Esophagus squamous epithelium (tissue), 5 donors: ENCODE measurements at places on chromosomes 4 and X.

- no peaks in the 10 kb centered on the region for H3K27me3 ChIP-seq
- H3K36me3 ChIP-seq = no peaks in the 10 kb centered on the region
- H3K27ac ChIP-seq = no peak overlapping the region
- H3K4me1 ChIP-seq = no peaks in the 10 kb centered on the region
- DNase-seq = no peak
Observed at GRCh38 chr4:88130544-88131305, 27.7 kb downstream of the ABCG2 start.

- H3K36me3 ChIP-seq = no peaks in the 10 kb centered on the region
- no peaks in the 10 kb centered on the region for H3K27me3 ChIP-seq
- H3K4me3 ChIP-seq = peak within 1 kb of the TSS; percentile 38
- no peaks in the 10 kb centered on the region for H3K4me1 ChIP-seq
- H3K27ac ChIP-seq = peak within 1 kb of the TSS; percentile 52
Observed at GRCh38 chrX:134990801-134991481, at the start of gene SMIM10. Gene SMIM10 (plus strand): TSS chrX:134990991. CDS start chrX:134991096, 105 bp downstream.

DNA sequence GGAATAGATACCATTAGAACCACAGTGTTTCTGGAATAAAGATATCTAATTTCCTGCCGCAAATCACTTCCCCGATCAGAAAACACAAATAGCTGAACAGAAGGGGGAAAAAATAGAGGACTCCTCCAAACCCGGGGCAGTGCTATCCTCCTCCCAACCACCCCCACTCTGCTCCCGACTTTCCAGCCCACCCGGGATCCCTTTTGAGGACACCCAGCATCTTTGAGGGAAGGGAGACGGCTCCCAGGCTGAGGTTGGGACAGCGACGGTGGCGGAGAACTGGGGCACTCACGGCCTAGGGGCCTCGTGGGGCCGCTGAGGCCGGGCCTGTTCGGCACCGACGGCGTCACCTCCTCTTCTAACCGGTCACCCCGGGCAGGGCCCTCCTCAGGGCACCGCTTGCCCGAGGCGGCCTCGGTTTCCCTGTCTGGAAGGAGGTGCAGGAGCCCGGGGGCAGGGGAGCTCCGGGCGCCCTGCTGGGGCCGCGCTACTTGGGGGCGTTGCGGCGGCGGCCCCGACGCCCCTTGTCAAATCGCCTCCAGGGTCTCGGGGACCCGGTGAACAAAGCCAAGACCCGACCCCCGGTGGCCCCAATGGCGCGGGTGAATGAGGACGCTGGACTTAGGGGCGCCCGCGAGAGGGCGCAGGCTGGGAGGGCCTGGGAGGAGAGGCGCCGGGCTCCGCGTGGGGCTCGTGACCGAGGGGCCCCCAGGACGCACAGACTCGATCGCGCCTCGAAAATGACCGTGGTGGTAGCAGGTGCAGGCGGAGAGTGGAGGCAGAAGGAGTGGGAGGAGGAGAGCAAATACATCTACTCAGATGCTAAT, 6.9 kb upstream of the ARX start:
- no peak for DNase-seq
- no peak overlapping the region for H3K4me3 ChIP-seq
- peaks cover 8% of the 10 kb centered on the region for H3K4me1 ChIP-seq

DNA sequence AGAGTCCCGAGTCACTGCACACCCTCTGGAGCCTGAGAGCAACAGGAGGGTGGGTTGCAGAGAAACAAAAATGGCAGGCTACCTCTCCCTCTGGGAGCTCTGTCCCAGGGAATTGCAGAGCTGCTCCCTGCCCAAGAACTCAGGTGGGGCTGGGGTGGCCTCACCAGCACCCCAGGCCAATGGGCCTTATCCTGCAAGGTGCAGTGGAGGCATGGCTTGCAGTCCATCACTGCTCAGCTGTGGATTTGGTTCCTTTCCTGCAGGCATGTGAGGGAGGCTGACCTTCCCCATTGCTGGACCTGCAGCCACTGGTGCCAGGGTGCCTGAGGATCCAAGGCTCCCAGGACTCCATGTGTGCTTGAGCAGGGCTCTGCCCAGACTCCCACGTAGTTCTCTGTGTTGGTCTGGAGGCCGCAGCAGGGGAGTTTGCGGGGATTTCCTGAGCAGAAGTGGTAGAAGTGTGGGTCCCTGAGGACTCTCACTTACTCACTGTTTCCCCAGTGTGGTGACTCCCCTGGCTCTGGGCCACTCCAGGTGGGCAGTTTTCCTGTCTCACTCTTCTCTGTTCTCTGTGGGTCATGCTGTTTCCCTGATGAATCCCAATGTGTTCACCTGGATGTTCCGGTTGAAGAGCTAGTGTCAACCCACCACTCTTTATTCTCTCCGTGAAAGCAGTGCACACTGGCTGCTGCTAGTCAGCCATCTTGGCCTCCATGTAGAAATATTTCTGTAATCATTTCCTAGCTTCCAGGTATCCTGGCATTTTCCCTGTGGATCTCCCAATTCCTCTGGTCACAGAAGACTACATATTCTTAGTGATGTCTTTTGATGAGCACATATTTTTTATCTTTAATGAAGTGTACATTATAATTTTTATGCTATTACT, 82.3 kb downstream of the ARHGAP24 start:
- H3K27me3 ChIP-seq = no peaks in the 10 kb centered on the region
- H3K36me3 ChIP-seq = no peaks in the 10 kb centered on the region
- H3K4me1 ChIP-seq = no peaks in the 10 kb centered on the region
- DNase-seq = no peak
- no peak overlapping the region for H3K27ac ChIP-seq

- no peaks in the 10 kb centered on the region for H3K27me3 ChIP-seq
- H3K4me3 ChIP-seq = no peak overlapping the region
- H3K27ac ChIP-seq = no peak overlapping the region
- no peak for DNase-seq
- H3K4me1 ChIP-seq = no peaks in the 10 kb centered on the region
Observed at GRCh38 chrX:129115104-129115503, 408.2 kb downstream of the SMARCA1 start.

GRCh38 chr4:58843455-58843854, 1733.3 kb upstream of the IGFBP7 start:
- H3K27ac ChIP-seq = no peak overlapping the region
- H3K4me1 ChIP-seq = no peaks in the 10 kb centered on the region
- H3K36me3 ChIP-seq = no peaks in the 10 kb centered on the region
- DNase-seq = no peak
- no peak overlapping the region for H3K4me3 ChIP-seq

DNA sequence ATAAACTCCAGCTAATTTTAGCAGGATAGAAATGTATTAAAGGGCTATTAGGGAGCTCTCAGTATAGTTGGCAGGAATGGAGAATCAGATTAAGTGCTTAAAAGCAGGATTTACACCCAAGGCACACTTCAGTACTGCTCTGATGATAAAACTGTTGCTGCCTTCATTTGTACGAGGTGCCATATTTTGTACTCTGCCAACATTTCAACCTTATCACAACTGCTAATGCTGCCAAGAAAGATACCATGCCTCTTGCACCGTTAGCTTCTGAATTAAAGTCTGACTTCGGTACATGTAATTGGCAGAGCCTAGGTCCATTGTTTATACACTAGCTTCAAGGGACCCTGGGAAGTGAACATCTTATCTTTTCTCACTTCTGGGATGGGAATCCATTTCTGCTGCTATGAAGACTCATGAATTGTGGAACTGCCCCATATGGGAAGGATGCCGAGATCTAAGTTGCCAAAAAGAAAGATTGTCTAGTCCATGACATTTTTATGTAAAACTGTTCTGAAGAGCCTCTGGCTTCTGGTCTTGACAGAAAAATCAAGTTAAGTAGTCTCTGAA, 624.0 kb upstream of the IGFBP7 start:
- no peaks in the 10 kb centered on the region for H3K27me3 ChIP-seq
- DNase-seq = no peak
- no peaks in the 10 kb centered on the region for H3K4me1 ChIP-seq
- no peak overlapping the region for H3K27ac ChIP-seq

- DNase-seq = no peak
- no peak overlapping the region for H3K4me3 ChIP-seq
- H3K27ac ChIP-seq = no peak overlapping the region
- no peaks in the 10 kb centered on the region for H3K27me3 ChIP-seq
Observed at GRCh38 chrX:124573468-124573867, 227.1 kb downstream of the SH2D1A start.

DNA sequence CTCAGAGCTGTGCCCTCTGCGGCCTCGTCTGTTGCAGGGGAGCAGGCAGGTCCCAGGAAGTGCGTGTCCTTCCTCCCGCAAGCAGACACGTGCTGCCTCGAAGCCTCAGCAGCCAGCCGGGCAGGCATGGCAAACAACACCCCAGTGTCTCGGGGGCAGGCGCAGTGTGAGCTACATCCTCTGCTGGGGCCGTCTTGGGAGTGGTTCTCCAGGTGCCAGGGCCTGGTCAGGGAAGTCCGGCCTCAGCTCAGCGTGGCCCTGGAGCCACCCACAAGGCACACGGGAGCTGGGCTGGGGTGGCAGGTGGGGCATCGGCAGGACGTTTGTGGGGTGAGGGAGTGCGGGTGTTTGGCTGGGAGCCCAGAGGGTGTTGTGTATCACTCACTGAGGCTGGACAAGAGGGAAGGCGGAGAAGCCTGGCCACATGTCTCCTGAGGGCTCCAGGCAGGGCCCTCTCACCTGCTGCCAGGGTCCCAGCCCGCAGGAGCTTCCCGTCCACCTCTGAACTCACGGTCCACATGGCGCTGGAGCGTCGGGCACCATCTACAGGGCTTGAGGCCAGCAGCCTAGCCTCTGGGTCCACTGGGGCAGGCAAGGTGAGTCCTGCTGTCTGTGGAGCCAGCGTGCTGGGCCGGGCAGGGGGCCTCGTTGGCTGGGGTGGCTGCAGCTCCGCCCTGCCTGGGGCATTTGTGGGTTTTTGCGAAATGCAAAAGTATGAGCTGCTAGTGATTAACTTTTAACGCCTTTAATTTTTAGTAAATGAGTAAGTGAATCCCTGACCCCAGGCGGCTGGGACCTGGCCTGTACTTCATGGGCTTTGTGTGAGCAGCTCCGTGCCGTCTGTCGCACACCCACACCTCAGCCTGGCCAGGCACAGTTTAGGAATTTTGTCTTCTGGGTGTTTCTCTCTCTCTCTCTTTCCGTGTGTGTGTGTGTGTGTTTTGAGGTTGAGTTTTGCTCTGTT, 17.3 kb upstream of the UVSSA start:
- peaks cover 13% of the 10 kb centered on the region for H3K36me3 ChIP-seq
- H3K27me3 ChIP-seq = no peaks in the 10 kb centered on the region
- H3K27ac ChIP-seq = no peak overlapping the region
- H3K4me1 ChIP-seq = peaks cover 21% of the 10 kb centered on the region
- no peak for DNase-seq
- H3K4me3 ChIP-seq = no peak overlapping the region

- no peak overlapping the region for H3K4me3 ChIP-seq
- H3K27ac ChIP-seq = no peak overlapping the region
- no peaks in the 10 kb centered on the region for H3K4me1 ChIP-seq
- no peaks in the 10 kb centered on the region for H3K36me3 ChIP-seq
- no peaks in the 10 kb centered on the region for H3K27me3 ChIP-seq
- DNase-seq = no peak
Observed at GRCh38 chr4:94038195-94038594, 169.5 kb upstream of the SMARCAD1 start.

- no peaks in the 10 kb centered on the region for H3K36me3 ChIP-seq
- H3K4me1 ChIP-seq = peaks cover 16% of the 10 kb centered on the region
- peak overlapping the region; percentile 76 for H3K27ac ChIP-seq
- no peak overlapping the region for H3K4me3 ChIP-seq
Observed at GRCh38 chrX:109840585-109840984, 107.5 kb upstream of the ACSL4 start.

DNA sequence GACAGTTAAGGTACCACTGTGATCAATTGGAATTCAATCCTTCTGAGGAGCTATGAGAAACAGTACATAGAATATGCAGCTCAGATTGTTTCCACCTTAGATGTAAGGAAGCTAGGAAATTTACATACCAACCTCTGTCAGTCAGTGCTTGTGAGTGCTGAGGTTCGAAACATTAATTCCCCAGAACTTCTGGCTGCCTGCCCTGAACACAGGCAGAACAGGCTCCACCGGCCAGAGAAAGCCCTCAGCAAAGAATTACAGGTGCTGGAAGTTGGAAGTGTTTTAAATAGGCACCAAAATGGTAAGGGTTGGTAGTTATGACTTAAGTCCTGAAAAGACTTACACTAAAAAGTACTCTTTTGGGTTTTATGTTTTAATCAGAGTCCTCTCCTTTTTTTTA, 651.8 kb downstream of the C4orf33 start:
- H3K27ac ChIP-seq = no peak overlapping the region
- no peak for DNase-seq
- no peaks in the 10 kb centered on the region for H3K36me3 ChIP-seq
- no peaks in the 10 kb centered on the region for H3K27me3 ChIP-seq

- peaks cover 4% of the 10 kb centered on the region for H3K4me1 ChIP-seq
- DNase-seq = no peak
- peaks cover 9% of the 10 kb centered on the region for H3K36me3 ChIP-seq
- H3K27me3 ChIP-seq = no peaks in the 10 kb centered on the region
- no peak overlapping the region for H3K4me3 ChIP-seq
Observed at GRCh38 chr4:139501117-139501516, 47.2 kb downstream of the RAB33B start.

DNA sequence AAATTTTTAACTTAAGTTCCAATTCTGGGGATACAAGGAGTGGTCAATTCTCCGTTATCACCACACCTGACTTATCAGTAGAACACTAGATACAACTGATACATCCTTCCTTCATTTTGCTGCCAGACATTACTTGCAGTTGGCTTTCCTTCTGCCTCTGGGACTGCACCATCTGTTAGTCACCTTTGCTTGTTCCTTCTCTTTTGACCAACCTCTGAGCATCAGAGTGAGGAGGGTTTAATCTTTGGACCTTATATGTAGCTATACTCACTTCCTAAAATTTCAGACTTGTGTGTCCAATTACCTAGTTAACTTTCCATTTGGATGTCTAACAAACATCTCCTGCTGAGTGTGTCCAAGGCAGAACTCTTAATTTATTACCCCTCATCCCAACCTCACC, 330.7 kb downstream of the PTTG2 start:
- no peak overlapping the region for H3K27ac ChIP-seq
- no peaks in the 10 kb centered on the region for H3K36me3 ChIP-seq
- no peaks in the 10 kb centered on the region for H3K27me3 ChIP-seq
- DNase-seq = no peak
- H3K4me3 ChIP-seq = no peak overlapping the region

- H3K36me3 ChIP-seq = no peaks in the 10 kb centered on the region
- H3K27ac ChIP-seq = no peak overlapping the region
- no peaks in the 10 kb centered on the region for H3K27me3 ChIP-seq
- no peak for DNase-seq
- H3K4me1 ChIP-seq = no peaks in the 10 kb centered on the region
Observed at GRCh38 chr4:132662456-132662855, 486.6 kb upstream of the PCDH10 start.
